Neural progenitor cell (in vitro differentiated cells): ENCODE measurements at places on chromosomes 2 and 18.

DNA sequence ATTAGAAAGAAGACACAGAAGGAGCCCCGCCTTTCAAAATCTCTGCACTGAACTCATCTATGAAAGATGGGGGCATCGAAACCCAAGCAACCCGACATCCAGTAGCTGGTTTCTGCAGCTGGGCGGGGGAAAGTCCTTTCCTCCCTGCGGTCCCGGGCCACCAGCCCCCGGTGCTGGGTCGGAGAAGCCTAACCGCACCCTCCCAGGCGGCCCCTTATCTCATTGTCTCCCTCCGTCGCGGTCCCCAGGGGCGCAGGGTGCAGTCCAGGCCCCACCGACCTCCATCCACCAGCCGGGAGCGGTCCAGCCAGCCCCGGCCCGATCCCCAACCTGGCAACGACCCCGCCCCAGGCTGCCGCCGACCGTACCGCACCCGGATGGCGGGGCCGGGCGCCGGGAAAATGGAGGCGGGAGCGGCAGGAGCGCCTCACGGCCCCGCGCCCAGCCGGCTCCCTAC lies 452 bp downstream of the RAPH1 start:
- H3K27ac ChIP-seq: peak overlapping the region; percentile 68
- DNase-seq: no peak
- no peaks in the 10 kb centered on the region for H3K36me3 ChIP-seq

GRCh38 chr2:119649364-119649917 lies 29.6 kb upstream of the TMEM177 start:
- H3K36me3 ChIP-seq: no peaks in the 10 kb centered on the region
- no peak overlapping the region for H3K4me3 ChIP-seq
- H3K4me1 ChIP-seq: no peaks in the 10 kb centered on the region

DNA sequence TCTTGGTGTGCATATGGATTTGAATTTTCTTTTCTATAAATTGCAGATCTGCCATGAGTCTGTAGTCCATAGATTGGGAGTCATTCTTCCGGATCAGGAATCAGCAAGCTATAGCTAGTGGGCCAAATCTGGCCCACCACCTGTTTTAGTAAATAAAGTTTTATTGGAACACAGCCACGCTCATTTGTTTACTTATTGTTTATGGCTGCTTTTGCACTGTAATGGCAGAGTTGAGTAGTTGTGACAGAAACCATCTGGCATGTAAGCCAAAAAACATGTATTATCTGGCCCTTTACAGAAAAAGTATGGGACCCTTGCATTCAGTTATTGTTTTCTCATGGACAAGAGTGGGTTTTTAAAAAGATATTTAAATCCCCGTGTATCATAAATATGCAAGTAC lies 191.2 kb downstream of the LRRTM1 start:
- no peaks in the 10 kb centered on the region for H3K4me1 ChIP-seq
- H3K27ac ChIP-seq: no peak overlapping the region
- no peak for DNase-seq
- H3K4me3 ChIP-seq: no peak overlapping the region
- no peaks in the 10 kb centered on the region for H3K36me3 ChIP-seq
- H3K27me3 ChIP-seq: no peaks in the 10 kb centered on the region

DNA sequence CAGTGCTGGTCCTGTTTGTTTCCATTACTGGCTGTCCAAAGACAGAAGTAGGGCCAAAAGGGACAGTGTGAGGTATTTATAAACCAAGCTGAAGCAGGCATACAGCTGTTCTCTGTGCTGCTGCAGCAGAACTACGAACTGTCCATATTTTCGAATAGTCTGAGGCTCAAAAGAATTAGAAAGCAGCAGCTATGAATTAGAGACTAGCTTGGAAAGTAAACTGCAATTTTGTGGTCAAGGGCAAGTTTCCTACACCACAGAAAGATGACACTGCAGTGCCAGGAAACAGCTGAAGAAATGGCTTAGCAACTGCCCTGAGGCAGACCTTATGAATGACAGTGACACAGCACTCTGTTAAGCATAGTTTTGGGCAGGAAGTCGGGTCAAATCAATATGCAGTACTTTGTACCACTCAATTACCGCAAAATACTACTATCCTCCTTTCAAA lies 125.3 kb downstream of the TMEM131 start:
- H3K27me3 ChIP-seq: no peaks in the 10 kb centered on the region
- DNase-seq: no peak
- no peaks in the 10 kb centered on the region for H3K36me3 ChIP-seq
- no peaks in the 10 kb centered on the region for H3K4me1 ChIP-seq
- H3K27ac ChIP-seq: no peak overlapping the region
- no peak overlapping the region for H3K4me3 ChIP-seq
